Brain (organoid and tissue), 16 donors: ENCODE measurements at places on chromosomes 4 and X. TPM values are rescaled to one million over a fixed set of nuclear protein-coding genes. Genes with fewer than 3 reads are reported as not detected.

The CDX4 gene
- not detected for polyA plus RNA-seq

The STOX2 gene
- 3.9 TPM for polyA plus RNA-seq

The GLRA2 gene
- 0.27 TPM for polyA plus RNA-seq

The ZBTB49 gene
- 3.4 TPM for polyA plus RNA-seq

The GPRASP1 gene
- polyA plus RNA-seq: 14.6 TPM

The COL4A6 gene
- polyA plus RNA-seq: 0.29 TPM

The TEC gene
- 0.29 TPM for polyA plus RNA-seq
